ENCODE measurements at places on chromosomes 5 and 9. TPM values are rescaled to one million over a fixed set of nuclear protein-coding genes. Genes with fewer than 3 reads are reported as not detected.

DNA sequence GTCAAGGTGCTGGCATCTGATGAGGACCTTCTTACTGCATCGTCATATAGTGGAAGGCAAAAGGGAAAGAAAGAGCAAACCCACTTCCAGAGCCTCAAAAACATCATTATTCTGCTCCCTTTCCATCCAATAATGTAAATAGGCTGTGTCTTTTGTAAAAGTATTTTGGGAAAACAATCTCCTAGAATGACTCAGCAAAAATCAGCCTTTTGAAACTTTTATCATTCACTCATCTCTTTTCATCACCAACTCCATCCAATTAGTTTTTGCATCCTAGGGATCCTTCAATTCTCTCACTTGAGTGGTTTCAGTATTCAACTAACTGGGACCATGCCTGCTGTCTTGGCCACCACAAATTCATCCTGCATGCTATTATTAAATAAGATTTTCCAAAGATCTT lies 39.8 kb upstream of the TLR4 start:
- no peaks in the 10 kb centered on the region for H3K4me1 ChIP-seq
- DNase-seq, result no peak
- no peaks in the 10 kb centered on the region for H3K36me3 ChIP-seq
- no peak overlapping the region for H3K27ac ChIP-seq
- no peak overlapping the region for H3K4me3 ChIP-seq

DNA sequence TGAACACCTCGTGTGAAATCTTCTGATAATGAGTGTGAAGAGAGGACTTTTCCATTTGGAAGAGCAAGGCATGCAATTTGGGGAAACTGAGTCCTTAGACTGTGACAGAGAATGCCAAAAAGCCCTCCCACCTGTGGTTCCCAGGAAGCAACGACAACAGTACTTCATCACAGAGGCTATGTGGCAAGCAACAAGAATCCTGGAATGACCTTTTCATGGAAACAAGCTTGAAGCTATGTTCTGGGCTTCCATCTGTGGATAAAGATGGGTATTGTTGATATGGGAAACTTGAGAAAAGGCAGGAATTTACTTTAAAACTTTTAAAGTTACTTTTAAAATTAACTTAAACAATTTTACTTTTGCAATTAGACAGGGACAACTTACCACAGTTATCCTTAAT lies 131.2 kb upstream of the ANKH start:
- no peak overlapping the region for H3K4me3 ChIP-seq
- no peaks in the 10 kb centered on the region for H3K36me3 ChIP-seq

DNA sequence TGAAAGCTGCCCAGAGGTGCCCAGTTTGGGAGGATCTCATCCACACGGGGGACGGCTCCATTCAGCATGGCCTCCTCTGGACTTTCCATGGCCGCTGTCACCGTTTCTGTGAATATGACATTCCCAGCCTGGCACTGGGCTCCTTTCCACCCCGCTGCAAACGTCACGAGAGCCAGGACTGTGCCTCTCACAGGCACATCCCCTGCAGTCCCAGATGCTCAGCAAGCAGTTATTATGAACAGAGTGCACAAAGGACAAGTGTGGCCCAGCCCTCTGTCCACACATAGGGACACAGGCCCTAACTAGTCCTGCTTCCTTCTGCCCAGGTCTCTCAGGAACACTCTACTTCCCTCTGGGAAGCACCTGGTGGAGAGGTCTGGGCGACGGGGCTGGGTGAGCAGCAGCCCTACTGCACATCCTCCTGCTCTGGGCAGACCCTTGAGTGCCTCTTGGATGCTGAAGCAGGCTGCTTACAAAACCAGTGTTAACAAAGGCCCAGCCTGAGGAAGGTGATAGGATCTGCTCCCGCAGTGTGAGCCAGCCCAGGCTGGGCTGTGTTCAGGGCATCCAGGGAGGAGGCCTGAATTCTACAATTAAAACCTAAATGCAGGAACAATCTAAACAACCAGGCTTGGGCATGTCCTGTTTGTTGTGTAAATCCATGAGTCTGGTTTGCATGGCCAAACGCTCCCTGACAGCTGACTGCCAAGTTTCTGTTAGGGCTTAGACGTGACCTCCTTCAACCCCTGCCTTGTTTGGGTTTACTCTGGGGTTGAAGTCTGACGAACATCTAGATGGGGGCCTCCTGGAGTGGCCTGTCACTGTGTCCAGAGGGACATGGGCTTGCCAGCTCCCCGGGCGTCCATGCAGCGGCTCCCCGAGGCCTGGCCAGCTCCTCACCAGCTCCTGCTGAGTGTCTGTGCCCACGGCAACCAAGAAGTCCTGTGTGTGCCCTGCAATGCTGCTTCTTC lies 269.8 kb downstream of the GADD45G start:
- peaks cover 88% of the 10 kb centered on the region for H3K27me3 ChIP-seq
- H3K36me3 ChIP-seq, result no peaks in the 10 kb centered on the region
- H3K4me1 ChIP-seq, result no peaks in the 10 kb centered on the region
- no peak for DNase-seq

DNA sequence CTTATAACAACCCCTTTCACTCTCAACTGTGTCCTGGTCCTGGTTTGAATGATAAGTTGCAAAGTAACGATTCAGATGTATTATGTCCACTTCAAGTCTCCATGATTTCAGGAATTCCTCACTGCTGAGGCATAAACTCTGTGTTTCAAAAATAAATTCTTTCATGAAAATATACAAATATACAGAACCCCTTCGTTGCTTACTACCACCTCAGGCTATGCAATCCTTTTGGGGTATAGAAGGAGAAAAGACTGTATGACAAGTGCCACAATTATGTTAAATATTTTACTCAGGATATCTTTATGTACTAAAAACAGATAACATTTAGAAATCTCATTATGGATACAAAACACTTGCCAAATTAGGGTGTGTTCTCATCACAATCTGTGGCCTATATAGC lies 190.7 kb downstream of the KCTD16 start:
- H3K4me1 ChIP-seq, result no peaks in the 10 kb centered on the region
- DNase-seq, result no peak
- no peaks in the 10 kb centered on the region for H3K36me3 ChIP-seq
- H3K27me3 ChIP-seq, result no peaks in the 10 kb centered on the region
- H3K27ac ChIP-seq, result no peak overlapping the region

The TAF11L5 gene
- total RNA-seq, result not detected

The PTPN3 gene
- 19.0 TPM for total RNA-seq

The CDX1 gene
- total RNA-seq, result not detected

GRCh38 chr5:28404363-28405071 lies 1366.1 kb upstream of the CDH9 start:
- H3K27me3 ChIP-seq, result no peaks in the 10 kb centered on the region
- no peak overlapping the region for H3K4me3 ChIP-seq
- no peak for DNase-seq
- peaks cover 6% of the 10 kb centered on the region for H3K4me1 ChIP-seq
- no peaks in the 10 kb centered on the region for H3K36me3 ChIP-seq
- no peak overlapping the region for H3K27ac ChIP-seq

GRCh38 chr9:128419061-128419925 lies 1.4 kb upstream of the CERCAM start:
- no peak overlapping the region for H3K27ac ChIP-seq
- peak; percentile 41 for DNase-seq
- H3K27me3 ChIP-seq, result no peaks in the 10 kb centered on the region

The NKD2 gene
- total RNA-seq, result 0.57 TPM

DNA sequence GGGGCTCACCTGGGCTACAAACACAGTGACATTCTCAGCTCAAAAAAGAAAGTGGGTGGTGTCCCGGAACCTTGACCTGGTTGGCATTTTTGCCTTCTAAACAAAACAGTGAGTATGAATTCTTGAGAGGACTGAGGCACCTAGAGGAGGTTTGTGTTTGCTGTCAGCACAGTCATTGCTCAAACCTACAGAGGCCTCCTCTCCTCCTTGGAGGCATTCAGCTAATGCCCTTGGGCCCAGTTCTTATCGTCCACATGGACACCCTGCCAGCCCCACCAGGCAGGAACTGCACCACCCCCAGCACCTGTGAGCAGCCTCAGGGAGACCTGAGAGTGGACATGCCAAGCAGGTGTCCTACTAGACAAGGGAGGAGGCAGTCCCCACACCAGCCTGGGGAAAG lies 156.7 kb downstream of the SYK start:
- peak; percentile 82 for DNase-seq
- H3K36me3 ChIP-seq, result no peaks in the 10 kb centered on the region
- H3K4me3 ChIP-seq, result no peak overlapping the region
- no peaks in the 10 kb centered on the region for H3K27me3 ChIP-seq
- peak overlapping the region; percentile 36 for H3K27ac ChIP-seq

The TMEM8B gene
- total RNA-seq, result 6.4 TPM

The CATSPER3 gene
- 0.68 TPM for total RNA-seq

DNA sequence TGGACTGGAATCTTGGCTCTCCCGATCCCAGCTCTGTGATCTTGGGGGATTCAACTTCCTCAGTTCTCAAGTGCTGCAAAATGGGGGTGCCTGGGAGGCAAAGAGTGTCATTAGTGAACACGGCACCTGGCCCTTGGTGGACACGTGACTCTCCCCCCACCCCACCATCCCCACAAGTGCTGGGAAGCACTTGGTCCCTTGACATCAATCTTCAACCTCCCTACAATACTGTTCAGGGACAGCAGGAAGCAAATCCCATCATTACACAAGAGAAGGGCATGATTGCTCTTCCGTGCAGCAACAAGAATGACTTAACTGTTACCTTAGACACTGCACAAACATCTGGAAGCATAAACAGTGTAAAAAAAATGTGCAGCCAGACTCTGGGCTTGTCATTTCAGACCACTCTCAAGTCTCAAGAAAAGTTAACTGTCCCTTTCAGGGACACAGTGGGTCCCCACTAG lies 61.4 kb downstream of the PSMB7 start:
- no peaks in the 10 kb centered on the region for H3K4me1 ChIP-seq
- no peak for DNase-seq
- H3K27ac ChIP-seq, result no peak overlapping the region
- H3K4me3 ChIP-seq, result no peak overlapping the region
- peaks cover 17% of the 10 kb centered on the region for H3K36me3 ChIP-seq

DNA sequence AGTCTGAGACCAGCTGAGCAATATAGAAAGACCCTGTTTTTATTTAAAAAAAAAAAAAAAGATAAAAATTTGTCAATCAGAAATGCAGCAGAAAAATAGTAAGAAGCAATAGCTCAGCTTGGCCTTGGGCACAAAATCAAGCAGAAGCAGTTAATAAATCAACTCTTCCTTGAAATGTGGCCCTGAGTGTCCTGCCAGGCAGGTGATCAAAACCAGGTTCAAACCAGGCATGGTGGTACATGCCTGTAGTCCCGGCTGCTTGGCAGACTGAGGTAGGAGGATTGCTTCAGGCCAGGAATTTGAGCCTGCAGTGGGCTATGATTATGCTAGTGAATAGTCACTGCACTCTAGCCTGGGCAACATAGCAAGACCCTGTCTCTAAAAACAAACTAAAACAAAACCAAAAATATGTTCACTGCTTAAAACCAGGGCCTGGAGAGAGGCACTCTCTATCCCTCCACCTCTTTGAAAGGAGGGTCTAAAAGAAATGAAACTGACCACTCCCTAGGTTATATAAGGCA lies 27.9 kb upstream of the KLF9 start:
- no peak overlapping the region for H3K27ac ChIP-seq
- no peak overlapping the region for H3K4me3 ChIP-seq
- no peaks in the 10 kb centered on the region for H3K36me3 ChIP-seq
- peaks cover 13% of the 10 kb centered on the region for H3K4me1 ChIP-seq
- no peak for DNase-seq
- no peaks in the 10 kb centered on the region for H3K27me3 ChIP-seq

GRCh38 chr9:110155751-110156150 lies 52.2 kb downstream of the C9orf152 start:
- peaks cover 12% of the 10 kb centered on the region for H3K4me1 ChIP-seq
- no peaks in the 10 kb centered on the region for H3K36me3 ChIP-seq
